ENCODE measurements at places on chromosomes 12 and 14. TPM values are rescaled to one million over a fixed set of nuclear protein-coding genes. Genes with fewer than 3 reads are reported as not detected.

- H3K27me3 ChIP-seq, result no peaks in the 10 kb centered on the region
- H3K27ac ChIP-seq, result no peak overlapping the region
- H3K36me3 ChIP-seq, result no peaks in the 10 kb centered on the region
Observed at GRCh38 chr14:55448141-55448614, 7.8 kb upstream of the TBPL2 start.

- DNase-seq, result no peak
- H3K4me1 ChIP-seq, result peaks cover 4% of the 10 kb centered on the region
- H3K4me3 ChIP-seq, result no peak overlapping the region
- H3K27ac ChIP-seq, result no peak overlapping the region
Observed at GRCh38 chr14:102375119-102375518, 12.4 kb downstream of the TECPR2 start.

- no peaks in the 10 kb centered on the region for H3K27me3 ChIP-seq
- no peak overlapping the region for H3K27ac ChIP-seq
- H3K36me3 ChIP-seq, result no peaks in the 10 kb centered on the region
- H3K4me1 ChIP-seq, result no peaks in the 10 kb centered on the region
- H3K4me3 ChIP-seq, result no peak overlapping the region
Observed at GRCh38 chr14:76274324-76274723, 101.6 kb upstream of the ESRRB start.

DNA sequence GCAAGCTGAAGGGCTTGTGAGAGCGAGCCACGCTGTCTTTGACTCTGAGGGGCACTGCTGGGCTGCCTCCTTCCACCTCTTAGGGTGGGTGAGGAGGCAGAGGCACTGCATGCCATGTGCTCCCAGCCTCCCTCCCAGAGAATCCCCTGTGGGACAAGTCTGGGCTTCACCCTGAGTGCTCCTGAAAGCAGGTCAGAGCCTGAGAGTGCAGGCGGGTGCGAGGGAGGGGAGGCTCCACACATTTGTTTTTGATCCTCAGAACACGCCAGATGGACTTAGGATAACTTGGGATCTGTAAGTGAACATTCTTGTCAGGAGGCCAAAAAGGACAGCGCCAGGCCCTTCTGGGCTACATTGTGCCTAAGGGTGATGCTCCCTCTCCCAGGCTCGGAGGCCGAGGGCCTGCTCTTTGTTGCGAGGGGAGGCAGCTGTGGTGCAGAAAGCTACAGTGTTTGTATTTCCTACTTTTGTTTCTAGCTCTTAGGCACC lies 155.4 kb downstream of the TMX1 start:
- no peak overlapping the region for H3K4me3 ChIP-seq

GRCh38 chr12:13973996-13974395 lies 7.4 kb downstream of the GRIN2B start:
- H3K36me3 ChIP-seq, result no peaks in the 10 kb centered on the region
- no peak overlapping the region for H3K27ac ChIP-seq
- H3K4me3 ChIP-seq, result no peak overlapping the region
- H3K4me1 ChIP-seq, result no peaks in the 10 kb centered on the region
- peaks cover 3% of the 10 kb centered on the region for H3K27me3 ChIP-seq

- no peak overlapping the region for H3K4me3 ChIP-seq
- H3K27me3 ChIP-seq, result peaks cover 19% of the 10 kb centered on the region
- no peak for DNase-seq
- H3K4me1 ChIP-seq, result no peaks in the 10 kb centered on the region
- no peak overlapping the region for H3K27ac ChIP-seq
Observed at GRCh38 chr12:114400361-114400811, 5.6 kb downstream of the TBX5 start.

- peaks cover 9% of the 10 kb centered on the region for H3K4me1 ChIP-seq
- no peak overlapping the region for H3K4me3 ChIP-seq
- H3K27me3 ChIP-seq, result no peaks in the 10 kb centered on the region
- H3K27ac ChIP-seq, result no peak overlapping the region
Observed at GRCh38 chr12:11758510-11759493, 109.3 kb downstream of the ETV6 start.

GRCh38 chr12:87384226-87384625 lies 645.0 kb downstream of the C12orf50 start:
- no peak overlapping the region for H3K4me3 ChIP-seq
- no peak overlapping the region for H3K27ac ChIP-seq
- H3K4me1 ChIP-seq, result no peaks in the 10 kb centered on the region
- no peaks in the 10 kb centered on the region for H3K36me3 ChIP-seq
- H3K27me3 ChIP-seq, result no peaks in the 10 kb centered on the region
- DNase-seq, result no peak

DNA sequence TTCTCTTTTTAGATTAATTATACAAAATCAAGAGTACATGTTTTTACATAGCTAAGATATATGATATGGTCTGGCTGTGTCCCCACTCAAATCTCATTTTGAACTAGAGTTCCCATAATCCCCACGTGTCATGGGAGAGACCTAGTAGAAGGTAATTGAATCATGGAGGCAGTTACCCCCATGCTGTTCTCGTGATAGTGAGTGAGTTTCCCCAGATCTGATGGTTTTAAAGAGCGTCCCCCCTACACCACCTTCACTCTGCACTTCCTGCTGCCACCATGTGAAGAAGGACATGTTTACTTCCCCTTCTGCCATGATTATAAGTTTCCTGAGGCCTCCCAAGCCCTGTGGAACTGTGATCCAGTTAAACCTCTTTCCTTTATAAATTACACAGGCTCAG lies 21.4 kb upstream of the DRAM1 start:
- no peak overlapping the region for H3K4me3 ChIP-seq
- DNase-seq, result no peak
- no peaks in the 10 kb centered on the region for H3K27me3 ChIP-seq
- H3K27ac ChIP-seq, result no peak overlapping the region
- H3K4me1 ChIP-seq, result no peaks in the 10 kb centered on the region

DNA sequence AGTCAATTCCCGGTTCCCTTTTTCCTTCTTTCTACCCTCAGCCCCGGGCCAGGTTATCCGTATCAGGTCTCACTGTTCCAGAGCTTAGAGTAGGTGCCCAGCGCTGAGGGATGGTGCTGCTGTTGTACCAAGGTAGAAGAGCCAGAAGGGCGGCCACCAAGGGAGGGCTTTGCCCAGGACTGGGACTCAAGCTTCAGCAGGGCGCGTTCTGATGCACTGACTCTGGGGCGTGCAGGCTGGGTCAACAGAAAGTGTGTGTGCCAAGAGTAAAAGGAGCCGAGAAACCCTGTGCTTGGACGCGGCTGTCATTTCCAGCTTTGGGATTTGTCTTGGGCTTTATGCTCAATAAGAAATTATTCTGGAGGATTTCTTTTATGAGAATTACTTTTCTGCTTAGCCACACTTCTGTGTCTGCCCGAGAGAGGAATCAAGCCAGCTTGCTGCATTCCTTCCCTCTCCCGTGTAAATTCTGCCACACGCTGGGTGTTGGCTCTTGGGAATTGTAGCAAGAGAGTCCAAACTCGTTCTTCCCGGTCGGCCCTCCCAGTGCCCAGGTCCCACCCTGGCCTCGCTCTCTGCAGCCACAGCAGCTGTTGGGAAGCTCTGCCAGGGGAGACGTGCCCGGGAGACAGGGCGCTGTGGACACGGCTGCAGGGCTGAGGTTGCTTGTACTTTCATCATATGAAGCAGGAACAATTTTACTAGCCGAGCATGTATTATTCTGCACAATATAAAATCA lies 98.0 kb downstream of the FBXL14 start:
- no peaks in the 10 kb centered on the region for H3K27me3 ChIP-seq
- H3K4me1 ChIP-seq, result no peaks in the 10 kb centered on the region
- H3K4me3 ChIP-seq, result no peak overlapping the region

DNA sequence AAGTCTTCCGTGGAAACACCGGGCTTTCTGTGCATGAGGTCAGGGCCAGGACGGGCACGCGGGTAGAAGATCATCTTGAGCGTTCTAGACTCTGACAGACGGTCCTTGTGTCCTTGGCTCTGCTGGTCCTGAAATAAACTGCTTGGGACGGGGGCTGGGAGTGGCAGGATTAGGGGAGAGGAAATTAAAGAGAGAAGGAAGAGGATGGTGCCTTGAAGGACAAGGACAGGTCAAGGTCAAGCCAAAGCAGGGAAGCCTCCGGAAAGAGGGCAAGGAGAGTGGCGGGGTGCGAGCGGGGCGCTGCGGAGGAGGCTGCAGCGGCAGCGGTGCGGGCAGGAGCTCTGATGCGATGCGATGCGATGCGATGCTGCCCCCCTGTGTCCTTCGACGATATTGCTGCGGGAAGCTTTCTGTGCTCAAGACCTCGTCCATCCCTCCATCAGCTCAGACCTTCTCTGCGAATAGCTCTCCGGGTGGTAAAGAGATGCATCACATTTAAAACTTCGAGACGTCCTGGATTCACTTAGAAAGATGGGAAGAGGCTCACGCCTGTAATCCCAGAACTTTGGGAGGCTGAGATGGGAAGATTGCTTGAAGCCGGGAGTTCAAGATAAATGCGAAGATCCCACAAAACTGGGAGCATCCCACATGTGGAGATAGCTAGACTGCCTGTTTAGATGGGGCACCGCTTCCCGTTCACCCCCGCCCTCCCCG lies 110.1 kb upstream of the TMEM132D start:
- no peaks in the 10 kb centered on the region for H3K27me3 ChIP-seq
- peaks cover 5% of the 10 kb centered on the region for H3K4me1 ChIP-seq
- no peak for DNase-seq
- no peaks in the 10 kb centered on the region for H3K36me3 ChIP-seq
- no peak overlapping the region for H3K27ac ChIP-seq

DNA sequence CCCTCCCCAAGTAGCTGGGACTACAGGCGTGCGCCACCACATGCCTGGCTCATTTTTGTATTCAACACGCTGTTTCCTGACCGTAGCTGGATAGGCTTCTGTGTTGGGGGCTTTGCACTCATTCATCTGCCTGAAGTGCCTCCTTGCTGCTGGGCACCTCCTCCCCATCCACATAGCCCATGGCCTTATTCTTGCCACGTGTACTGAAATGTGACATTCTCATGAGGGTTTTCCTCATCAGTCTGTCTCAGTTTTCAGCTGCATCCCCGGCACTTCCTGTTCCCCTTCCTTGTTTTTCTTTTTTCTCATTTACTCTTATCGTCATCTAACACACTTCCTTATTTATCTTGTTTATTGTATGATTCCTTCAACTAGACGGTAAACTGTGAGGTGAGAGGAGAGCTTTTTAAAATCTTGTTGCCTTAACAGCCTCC lies 36.6 kb downstream of the RCOR1 start:
- DNase-seq, result no peak
- H3K4me3 ChIP-seq, result no peak overlapping the region
- no peaks in the 10 kb centered on the region for H3K27me3 ChIP-seq
- H3K36me3 ChIP-seq, result no peaks in the 10 kb centered on the region

NPAS3 gene
- not detected for total RNA-seq

FGF6 gene
- not detected for total RNA-seq

PMEL gene
- 0.20 TPM for total RNA-seq

XRCC3 gene
- 7.4 TPM for total RNA-seq
